T follicular helper cell (primary cell): ENCODE measurements at places on chromosomes 5 and 9.

GRCh38 chr5:139458580-139459407 is 3.7 kb downstream of the ECSCR start:
- peak; percentile 76 for DNase-seq

- no peak for DNase-seq
Observed at GRCh38 chr5:21125238-21125983, 1137.4 kb upstream of the CDH18 start.

GRCh38 chr9:135584934-135585333 is 23.4 kb downstream of the PAEP start:
- no peak for DNase-seq

DNA sequence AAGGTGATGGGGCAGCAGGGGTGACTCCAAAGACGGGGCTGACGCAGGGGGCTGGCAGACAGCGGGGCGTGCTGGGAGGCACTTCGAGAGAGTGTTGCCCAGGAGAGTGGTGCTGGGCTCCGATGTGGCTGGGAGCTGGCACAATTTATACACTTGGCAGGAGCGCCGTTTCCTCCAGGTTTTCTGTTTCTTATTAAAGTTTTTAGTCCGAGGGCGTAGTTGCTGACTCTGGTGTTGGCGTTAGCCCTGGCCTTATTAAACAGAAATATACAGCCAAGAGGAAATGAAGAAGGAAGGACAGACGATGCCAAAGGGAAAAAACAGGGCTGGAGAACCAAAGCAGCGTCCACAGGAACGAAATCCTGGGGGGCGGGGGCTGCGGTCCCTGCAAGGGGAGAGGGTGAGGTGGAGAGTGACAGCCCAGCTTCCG is 139.6 kb upstream of the PHYKPL start:
- no peak for DNase-seq

DNA sequence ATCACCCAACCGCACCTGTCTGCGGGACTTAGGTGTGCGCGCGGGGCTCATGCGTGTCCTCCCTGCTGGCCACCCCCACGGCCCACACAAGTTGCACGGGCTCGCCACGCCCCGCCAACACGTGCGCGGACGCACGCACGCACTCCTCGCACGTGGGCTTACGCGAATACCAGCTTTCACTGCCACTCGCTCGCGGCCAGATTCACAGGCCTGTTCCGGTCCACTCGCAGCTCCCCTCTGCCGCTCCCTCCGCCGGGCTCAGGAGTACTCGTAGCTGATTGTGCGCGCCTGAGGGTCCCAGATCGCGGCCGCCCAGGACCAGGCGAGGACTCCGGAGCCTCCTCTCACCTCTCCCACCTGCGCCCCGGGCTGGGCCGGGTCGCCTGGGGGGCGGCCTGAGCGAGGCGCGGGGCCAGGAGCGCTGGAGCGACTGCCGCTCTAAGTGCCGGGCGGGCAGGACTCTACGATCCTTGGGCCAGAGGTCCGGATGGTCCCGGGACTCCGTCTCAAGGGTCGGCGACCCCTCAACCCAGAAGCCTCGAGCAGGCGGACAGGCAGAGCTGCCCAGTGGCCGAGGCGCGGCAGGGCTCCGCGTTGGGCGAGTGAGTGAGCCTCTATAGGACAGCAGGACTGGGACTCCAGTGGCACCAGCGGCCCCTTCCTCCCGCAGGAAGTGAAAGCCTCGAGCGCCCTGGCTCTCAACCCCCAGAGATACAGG is 3.4 kb downstream of the PCDHGC5 start:
- DNase-seq = no peak

DNA sequence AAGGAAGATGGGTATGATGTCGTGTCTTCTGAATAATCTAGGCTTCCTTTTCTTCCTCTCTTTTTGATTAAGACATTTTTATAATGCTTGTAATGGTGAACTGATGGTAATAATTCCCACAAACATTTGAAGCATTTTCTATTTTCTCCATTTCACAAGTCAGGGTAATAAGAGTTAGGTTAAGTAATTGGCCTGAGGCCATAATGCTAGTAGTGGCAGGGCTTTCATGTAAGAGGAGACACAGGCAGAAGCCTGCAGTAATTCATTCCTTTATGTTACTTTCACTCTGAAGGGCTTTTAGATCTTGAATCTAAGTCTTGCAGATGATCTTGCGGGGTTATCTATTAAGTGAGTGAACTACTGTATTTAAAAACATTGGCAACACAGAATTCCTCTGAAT is 374.9 kb downstream of the MAT2B start:
- no peak for DNase-seq

DNA sequence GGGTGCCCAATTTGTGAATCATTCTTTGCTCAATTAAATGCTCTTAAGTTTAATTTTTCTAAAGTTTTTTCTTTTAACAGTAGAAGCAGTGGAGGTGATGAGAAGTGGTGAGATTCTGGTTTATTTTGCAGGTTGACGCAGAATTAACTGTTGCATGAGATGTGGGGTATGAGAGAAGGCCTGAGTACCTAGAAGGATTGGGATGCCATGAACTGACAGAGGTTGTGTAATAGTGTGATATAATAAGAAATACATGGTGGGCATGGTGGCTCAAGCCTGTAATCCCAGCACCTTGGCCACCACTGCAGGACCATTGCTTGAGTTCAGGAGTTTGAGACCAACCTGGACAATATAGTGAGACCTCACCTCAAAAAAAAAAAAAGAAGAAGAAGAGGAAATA is 8.4 kb upstream of the SH3TC2 start:
- DNase-seq = no peak

DNA sequence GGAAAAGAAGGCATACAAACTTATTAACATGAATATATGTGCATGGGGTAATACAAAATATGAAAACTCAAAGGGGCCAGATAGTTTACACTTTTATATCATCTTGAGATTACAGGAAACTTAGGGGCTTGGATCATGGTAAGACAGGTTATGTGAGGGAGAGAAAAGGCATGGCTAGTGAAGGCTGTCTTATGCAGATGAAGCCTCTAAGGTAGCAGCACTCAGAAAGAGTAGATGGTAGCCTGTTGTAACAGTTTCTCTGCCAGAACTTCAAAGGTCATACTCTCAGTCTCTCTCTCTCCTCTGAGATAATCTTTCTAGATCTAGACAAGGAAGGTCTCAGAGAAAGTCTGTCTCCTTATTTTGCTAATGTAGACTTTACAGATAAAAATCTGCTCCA is 57.2 kb upstream of the FGF10 start:
- DNase-seq = no peak

- no peak for DNase-seq
Observed at GRCh38 chr5:108361771-108362170, 20.1 kb downstream of the FBXL17 start.

DNA sequence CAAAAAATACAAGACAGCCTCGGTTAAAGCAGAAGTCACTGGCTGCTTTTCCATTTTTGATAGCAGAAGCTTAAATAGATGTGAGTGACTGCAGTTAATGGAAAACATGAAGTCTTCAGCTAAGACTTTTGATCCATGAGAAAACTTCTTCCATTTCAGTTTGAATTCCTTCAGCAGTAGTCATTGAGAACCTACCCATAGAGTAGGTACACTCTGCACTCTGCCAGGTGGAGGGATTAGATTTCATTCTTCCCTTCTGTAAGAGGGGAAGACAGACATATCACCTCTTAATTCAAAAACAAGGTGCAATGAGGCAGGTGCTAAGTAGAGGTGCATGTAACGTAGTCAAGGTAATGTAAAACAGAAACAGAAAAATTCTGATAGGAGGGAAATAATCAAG is 26.7 kb upstream of the XPA start:
- no peak for DNase-seq
